Activated gamma-delta T cell treated with Interleukin-2 at 50 U/mL for 16 hours (primary cell): ENCODE measurements at places on chromosomes 5 and 9.

DNA sequence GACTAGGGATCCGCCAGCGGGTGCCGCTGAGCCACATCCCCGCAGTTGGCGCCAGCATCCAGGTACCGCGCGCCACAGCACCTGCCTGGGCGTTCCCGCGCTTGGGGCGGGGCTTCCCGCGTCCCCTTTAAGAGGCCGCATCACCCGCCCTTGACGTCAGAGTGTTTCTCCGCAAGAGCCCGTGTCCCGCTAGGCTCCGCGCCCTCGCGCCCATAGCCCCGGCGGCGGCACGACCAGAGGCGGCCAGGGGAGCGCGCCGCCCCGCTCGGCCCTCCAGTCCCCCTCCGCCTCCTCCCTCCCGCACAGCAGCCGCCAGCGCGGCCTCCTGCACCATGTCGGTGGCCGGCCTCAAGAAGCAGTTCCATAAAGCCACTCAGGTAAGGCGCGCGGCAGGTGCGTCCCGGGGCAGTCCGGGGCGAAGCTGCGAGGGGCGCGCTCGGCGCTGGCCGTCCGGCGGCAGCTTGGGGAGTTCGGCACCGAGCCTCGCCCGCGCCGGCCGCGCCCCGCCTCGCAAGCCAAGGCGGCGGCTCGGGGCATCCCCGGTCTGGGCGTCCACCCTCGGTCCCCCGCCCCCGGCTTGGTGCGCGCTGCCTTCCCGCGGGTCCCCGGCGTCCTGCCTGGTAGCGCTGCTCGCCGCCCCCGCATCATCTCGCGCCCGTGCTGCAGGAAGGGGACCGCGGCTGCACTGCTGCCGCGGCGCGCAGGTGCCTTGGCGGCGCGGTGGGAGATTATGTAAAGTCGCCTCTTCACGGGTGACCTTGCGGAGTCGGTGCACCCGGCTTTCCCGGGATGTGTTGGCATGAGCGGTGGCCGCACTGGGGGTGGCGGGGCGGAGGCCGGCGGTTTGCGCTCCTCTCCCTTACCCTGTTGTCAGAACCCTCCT, at the start of gene SH3GL2:
Gene SH3GL2, plus strand, starts transcription at position 156 of the 883 bp plus-strand sequence.
- no peak for DNase-seq

DNA sequence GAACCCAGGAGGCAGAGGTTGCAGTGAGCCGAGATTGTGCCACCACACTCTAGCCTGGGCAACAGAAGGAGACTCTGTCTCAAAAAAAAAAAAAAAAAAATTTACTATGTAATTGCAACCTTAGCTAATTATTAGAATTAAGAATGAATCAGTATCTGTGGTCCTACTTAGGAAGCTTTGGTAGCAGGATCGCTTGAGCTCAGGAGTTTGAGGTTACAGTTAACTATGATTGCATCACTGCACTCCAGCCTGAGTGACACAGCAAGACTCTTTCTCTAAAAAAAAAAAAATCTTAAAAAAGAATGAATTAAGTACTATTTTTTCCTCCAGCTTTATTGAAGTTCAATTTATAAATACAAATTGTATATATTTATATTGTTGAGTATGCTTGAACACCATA, 16.7 kb downstream of the NDUFAF2 start:
- DNase-seq: no peak

DNA sequence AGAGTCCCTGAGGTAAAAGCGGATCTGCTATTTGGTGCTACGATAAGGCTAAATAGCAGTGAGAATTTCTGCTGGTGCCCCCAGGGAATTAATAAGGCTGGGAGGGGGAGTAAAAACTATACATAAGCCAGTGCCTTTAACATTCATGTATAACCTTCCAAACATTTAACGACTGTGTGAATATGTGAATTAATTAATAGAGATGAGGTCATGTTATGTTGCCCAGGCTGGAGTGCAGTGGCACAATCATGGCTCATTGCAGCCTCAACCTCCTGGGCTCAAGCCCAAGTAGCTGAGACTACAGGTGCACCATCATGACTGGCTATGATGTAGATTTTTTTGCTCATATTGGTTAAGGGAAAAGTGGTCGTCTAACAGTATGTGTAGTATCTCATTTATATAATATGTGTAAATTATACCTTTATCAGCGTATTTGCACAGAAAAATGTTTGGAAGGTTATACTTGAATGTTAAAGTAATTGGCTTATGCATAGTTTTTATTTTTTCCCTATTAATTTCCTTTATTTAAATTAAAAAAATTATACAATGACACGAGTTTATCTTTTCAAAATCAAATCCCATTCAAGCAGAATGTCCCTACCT, 64.6 kb downstream of the EHMT1 start:
- DNase-seq: no peak

DNA sequence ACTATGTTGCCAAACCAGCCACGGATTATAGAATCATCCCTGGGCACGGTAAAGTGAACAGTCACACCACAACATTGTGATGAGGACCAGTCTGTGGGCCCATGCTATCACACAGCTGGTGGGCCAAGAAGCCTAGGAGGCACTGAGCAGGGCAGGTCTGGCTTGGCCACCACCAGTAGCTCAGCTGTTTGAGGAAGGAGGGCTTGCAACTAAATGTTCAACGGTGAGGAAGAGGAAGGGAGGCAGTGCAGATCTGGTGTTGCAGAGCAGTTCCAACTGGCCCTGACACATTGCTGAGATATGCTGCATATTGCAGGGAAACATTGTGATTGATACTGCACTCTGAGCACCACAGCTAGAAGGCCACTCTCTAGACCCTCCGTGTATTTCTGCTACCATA, 77.9 kb upstream of the ATG10 start:
- no peak for DNase-seq

- DNase-seq: no peak
Observed at GRCh38 chr9:131701789-131702337, 38.0 kb downstream of the RAPGEF1 start.

DNA sequence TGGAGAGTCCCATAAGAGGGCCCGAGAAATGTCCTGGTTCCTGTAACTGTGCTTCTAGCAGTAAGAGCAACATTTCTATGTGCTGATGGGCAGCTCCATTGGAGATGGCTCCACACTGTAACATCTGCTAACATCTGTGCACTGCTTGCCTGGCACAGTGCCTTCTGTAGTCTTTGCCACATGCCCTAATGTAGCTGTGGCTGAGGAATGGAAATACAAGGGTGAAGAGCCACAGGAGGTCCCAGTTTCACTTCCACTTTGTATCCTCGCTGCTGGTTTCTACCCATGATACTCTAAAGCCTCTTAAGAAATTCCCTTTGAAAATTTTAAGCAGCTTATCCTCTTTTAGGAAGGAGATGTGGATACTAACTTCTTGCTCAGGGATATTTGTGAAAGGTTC, 97.4 kb downstream of the HOMER1 start:
- no peak for DNase-seq

DNA sequence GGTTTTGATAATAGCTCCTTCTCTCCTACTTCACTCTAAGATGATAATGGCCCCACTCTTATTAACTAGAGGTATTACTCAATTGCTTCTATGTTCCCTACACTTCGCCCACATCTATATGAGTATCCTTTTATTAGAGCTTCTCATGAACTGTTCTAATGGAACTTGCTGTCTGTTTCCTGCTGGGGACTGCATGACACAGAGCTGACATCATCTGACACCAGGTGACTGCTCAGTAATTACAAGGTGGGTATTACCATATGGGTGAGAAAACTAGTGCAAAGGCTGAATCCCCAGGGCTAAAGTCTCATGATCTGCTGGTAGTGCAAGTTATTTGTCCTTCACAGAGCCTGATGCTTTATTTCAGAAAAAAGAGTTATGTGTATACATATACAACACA, 146.2 kb upstream of the PLCXD3 start:
- no peak for DNase-seq

DNA sequence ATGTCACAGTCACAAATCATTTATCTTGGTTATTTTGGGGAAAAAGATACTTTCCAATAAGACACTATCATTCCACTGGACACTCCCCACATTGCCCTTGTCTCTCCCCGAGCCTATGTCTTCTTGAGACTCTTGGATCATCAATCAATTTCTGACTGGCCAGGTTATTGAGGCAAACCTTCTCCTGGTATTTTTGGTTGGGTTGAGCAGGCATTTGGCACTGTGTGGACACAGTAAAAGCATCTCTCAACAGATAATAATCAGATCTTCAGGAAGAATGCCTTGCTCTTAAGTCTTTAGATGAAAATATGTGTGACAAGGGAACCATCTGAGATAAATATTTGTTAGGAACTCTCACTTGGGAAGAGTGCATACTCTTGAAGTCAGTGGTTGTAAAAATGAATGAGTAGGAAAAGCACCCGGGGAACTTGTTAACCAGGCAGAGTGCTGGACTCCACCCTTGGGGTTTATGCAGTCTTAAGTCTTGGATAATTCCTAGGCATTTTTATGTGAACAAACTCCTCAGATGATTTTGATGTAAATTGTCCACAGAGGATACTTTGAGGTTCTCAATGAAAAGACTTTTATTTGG, 223.8 kb upstream of the CLINT1 start:
- no peak for DNase-seq

DNA sequence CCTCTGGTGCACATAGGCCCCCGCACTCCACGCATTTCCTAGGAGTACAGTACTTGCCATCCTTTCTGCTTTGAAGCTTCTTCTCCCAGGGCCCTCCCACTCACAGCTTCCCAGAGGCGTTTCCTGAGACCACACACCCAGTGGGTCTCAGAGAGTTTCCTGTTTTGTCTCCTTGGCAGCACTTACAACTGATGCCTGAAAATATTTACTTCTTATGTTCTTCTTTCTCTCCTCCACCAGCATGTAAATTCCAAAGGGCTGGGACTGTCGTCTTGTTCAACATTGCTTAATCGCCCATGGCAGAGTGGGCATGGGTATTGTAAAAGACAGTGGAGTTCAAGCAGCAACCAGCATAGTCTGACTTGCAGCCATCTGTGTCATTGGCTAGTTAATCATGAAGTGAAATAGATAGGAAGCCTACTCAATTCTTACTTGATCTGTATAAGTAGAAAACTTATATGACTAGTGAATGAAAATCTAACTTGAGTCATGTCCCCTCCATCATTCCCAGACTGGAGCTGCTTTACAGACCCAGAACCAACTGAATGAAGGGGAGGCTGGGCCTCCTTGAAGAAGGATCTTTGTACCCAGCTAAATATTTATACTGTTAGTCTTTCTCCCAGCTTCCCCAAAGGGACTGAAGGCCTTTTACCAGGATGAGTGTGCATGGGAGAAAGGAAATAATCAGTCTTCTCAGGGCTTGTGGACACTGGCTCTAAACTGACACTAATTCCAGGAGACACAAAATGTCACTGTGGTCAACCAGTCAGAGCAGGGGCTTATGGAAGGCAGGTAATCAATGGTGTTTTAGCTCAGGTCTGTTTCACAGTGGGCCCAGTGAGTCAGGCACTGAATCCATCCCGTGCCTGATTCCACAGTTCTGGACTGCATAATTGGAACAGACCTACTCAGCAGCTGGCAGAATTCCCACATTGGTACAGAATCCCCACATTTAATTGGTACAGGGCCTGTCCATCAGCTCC, 116.4 kb downstream of the SV2C start:
- DNase-seq: no peak

- DNase-seq: no peak
Observed at GRCh38 chr5:147613359-147613758, 103.5 kb upstream of the DPYSL3 start.

GRCh38 chr9:98538626-98539031, 170.1 kb downstream of the GABBR2 start:
- no peak for DNase-seq

GRCh38 chr5:166287866-166288265, 2003.6 kb upstream of the WWC1 start:
- no peak for DNase-seq

GRCh38 chr9:130677252-130677651, 12.9 kb downstream of the PRDM12 start:
- no peak for DNase-seq

DNA sequence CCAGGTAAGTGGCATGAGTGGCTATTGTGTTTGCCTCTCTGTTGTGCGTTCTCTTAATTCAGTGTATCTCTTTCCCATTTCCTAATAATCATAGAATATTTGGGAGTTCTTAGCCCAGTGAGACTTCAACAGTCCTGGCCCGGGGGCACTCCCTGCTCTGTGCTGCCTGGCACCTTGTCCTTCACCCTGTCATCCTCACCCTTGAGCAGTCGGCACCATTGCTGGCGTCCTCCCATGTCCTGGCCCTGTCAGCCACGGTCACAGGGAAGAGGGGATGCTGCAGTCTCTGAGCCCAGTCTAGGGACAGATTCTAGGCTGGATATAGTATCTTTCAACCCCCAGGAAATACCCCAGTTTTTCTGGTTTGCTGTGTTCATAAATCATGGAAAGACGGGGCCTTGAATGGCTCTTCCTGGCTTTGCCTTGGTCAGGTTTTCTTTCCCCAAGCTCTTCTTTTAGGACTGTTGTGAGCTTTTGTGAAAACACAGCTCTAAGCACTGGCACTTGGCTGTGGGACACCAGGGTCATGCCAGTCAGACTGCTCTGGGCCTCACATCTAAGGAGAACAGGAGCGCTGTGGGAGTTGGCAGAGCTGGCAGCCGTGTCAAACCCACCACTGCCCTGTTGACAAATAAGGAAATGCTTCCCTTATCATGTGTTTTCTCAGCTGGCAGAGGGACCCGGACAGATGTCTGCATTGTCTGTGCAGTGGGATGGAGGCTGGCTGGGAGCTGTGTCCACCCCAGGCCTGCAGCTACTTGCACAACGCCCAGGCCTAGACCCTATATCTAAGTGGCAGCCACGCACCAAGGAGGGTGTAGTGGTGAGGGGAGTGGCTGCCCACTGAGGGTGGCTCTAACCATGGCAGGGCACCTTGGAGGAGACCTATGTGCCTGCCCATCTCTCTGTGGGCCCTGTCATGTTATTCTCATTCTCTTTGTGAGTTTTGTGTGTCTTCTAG, 378.6 kb downstream of the ICE1 start:
- DNase-seq: no peak

DNA sequence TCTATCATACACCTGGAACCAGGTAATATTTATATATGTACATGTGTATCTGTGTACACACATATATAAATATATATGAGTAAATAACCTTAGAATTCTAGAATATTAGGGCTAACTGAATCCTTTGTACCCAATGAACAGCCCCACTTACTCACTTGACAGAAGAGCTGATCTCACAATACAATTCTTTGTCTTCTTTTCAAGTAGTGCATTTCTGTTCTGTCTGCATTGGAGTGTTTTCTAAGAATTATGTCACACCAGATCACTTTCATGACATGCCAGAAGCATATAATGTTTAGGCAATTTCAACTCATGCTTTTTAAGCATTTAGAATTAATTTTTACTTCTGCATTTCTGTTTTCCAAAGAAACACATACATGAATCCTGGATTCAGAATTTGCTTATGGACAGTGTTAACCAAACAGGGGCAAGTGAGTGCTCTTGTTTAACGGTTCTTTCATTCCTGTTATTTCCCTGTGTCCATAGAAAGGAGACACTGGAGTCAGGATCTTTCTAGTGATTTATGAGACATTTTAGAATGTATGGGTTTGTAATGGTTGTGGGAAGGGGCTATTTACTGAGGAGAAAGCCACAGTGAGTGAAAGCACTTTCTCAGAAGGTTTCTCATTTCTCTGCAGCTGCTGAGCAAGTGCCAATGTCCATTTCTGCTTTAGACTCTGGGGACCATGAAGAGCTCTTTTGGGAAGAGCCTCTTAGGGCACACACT, 123.2 kb downstream of the RMI1 start:
- no peak for DNase-seq

- no peak for DNase-seq
Observed at GRCh38 chr5:16654647-16655334, 38.0 kb upstream of the RETREG1 start.
